CD8-positive, alpha-beta memory T cell (primary cell): ENCODE measurements at places on chromosomes 5 and 9. TPM values are rescaled to one million over a fixed set of nuclear protein-coding genes. Genes with fewer than 3 reads are reported as not detected.

DNA sequence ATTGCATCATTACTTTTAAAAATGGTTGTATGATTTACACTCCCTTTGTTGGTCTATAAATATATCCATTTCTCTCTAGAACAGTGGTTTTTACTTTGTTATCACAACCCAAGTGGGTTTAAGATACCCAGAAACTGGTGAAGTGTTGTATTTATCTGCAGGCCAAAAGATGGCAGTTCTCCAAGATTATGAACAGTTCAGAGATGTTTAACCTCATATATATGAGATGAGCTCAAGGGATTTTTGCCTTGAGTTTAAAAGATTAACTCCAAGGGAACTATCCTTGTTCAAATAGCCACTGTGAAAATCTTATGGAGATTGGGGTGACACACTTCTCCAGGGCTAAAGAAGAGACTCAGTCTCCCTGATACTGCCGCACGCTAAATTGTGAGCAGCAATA is 572.6 kb downstream of the TLE4 start:
- no peak for DNase-seq

The PCDH12 gene
- 0.88 TPM for total RNA-seq

The SH3PXD2B gene
- 0.15 TPM for total RNA-seq

DNA sequence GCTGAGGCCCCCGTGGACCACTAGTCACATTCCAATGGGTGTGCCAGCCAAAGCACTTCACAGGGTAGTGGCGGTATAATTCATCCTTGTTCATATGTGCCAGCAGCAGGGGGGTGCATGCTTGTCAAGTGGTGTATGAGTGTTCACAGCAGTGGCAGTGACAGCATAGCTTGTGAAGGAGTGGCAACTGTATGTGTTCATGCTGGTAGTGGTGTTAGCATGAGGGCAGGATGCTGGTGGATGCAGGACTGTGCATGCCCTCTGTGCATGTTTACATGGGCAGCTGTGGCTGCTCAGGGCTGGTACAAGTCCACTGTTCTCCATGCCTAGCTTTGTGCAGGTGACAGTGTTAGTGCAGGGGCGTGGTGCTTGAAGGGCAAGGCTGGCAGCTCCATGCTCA is 253.4 kb upstream of the DMAC1 start:
- DNase-seq, result no peak
